T-cell (primary cell): ENCODE measurements at places on chromosomes 2 and 18.

- DNase-seq, result no peak
These were observed 73.8 kb downstream of the SPTBN1 start for GRCh38 chr2:54529935-54530334.

- no peak for DNase-seq
These were observed 19.9 kb downstream of the RBMS1 start for GRCh38 chr2:160473468-160474318.

DNA sequence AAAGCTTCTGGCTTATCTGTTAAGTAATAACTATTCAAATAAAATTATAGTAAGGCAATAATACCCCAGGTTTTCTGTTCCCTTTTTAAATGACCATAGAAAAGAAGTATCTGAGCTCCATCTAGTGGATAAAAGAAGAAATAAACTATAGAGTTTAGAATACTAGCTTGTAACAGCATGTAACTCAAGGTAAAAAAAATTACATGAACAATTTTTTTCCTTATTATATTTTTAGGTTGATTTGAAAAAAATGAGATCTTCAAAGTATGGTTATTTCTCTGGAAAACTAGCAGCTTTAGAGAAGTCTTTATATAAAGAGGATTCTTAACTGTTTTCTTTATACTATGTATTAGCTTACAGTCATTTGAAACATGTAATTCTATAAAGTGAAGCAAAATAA, 58.1 kb downstream of the NCKAP1 start:
- DNase-seq, result no peak

DNA sequence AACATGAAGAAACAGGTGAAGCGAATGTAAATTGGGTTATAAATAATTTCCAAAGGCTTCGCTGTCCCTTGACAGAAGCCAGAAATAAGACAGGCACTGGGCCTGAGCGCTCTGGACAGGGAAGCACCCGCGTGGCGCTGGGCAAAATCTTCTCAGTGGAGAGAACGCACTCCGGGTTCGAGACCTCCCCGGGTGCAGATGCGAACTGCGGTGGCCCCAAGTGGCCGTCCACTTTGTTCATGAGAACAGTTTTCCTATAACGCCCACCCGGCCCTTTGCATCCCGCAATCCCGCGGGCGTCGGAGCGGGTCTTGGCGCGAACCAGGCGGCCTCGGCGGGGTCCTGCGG, 651 bp upstream of the DPYSL5 start:
- DNase-seq, result no peak
